Osteoblast (primary cell): ENCODE measurements at places on chromosomes 13 and 19. TPM values are rescaled to one million over a fixed set of nuclear protein-coding genes. Genes with fewer than 3 reads are reported as not detected.

DNA sequence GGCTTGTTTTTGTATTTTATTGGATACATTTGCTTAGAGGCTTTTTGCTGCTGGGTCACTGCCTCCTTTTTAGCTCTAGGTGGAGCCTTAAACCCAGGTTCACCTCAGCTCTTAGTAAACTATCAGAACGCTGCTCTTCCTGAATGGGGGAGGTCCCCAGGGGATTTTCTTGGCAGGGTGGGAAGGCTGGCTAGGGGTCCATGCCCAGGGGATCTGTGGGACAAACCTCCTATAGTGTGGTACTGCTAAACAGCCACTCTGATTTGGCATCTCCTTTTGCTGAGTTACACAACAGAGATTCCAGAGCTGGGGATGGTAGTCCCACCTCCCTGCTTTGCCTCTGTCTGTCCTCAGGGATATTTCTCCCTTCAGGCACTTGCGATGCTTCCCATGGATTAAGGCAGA lies 204.9 kb downstream of the ZIC5 start:
- no peak for DNase-seq

DNA sequence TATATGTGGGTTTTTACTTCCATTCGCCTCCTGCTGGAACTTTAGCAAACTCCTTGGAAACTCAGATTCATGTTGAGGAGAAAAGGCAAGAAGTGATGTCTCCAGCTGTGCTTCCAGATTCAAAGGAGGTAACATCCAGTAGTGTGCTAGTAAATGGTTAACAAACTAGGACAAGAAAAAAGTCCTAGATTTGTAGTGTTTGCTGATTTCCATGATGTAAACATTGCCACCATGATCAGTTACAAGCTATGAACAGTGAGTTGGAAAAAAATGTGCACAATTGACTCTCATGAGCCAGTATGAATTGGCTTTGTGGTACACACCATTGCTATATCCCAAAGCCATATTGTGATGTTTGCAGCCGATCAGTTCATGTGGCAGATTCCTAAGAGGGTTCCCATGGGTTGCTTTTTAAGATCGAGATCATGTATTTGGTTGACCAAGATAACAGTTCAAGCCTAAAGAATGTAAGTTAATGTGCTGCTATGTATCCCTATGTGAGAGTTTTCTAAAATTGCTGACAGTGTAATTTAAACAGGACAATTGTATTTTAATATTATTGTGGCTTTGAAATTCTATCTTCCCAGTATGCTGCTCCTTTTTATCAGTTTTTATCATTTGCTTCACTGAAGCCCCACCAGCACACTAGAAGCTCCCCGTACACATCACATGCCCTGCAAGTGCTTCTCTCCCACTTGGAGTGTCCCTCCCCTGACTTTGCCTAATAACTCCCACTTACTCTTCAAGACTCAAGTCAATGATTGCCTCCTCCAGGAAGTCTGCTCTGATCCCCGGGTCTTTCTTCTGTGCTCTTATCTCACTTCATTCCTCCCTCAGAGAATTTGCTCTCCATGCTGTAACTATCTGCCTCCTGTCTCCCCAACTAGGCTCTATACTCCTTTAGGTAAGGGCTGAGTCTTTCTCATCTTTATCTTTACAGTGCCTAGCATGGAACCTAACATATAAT lies 148.3 kb downstream of the RGCC start:
- no peak for DNase-seq

DNA sequence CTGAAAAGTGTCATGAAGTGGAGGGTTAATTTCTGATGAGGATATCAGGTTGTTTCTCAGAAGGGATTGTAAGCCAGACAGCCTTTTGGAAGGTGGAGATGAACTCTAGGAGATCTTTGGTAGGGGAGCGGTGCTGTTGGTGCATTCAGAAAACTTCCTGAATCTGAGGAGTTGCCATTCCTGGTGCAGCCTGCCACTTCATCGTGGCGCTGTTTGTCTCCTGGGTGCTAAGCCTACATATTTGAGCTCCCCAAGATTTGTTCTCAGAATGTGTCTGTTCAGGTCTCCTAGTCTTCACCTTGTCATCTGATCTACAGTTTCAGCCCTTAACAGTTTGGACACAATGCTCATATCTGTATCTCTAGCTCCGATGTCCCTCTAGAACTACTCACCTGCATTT lies 285.6 kb downstream of the MTUS2 start:
- DNase-seq = no peak

DNA sequence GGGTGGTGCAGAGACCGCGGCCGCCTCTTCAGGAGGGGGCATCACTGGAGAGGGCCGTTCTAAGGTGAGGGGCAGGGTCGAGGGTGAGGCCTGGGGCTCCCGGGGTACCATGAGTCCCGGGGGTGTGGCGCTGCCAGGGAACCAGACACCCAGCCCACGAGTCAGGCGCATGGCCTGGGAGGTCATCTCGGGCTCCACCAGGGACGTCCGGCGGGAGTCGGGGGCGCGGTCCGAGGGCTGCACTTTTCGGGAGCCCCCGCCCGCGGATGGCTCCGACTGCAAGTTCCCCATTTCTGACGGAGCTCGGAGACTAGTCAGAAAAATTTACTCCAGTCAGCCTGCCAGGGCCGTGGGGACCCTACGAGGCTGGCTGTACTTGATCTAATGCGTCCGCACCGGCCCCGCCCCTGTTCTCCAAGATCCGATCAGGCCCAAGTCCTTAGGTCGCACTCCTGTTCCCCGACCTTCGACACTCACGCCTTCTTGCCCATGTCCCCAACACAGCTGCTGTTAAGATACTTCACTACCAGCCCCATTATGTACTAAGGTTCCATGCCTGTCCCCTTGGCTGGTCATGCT lies 774 bp downstream of the GGN start:
- peak; percentile 93 for DNase-seq

GRCh38 chr13:59086147-59086546 lies 1077.6 kb downstream of the DIAPH3 start:
- no peak for DNase-seq

- peak; percentile 81 for DNase-seq
These were observed 13.9 kb downstream of the IGLON5 start for GRCh38 chr19:51325161-51325976.

- DNase-seq = no peak
These were observed 20.6 kb upstream of the GTF3A start for GRCh38 chr13:27403727-27404385.

GRCh38 chr19:31348481-31349159 lies 616 bp downstream of the TSHZ3 start:
- no peak for DNase-seq

DNA sequence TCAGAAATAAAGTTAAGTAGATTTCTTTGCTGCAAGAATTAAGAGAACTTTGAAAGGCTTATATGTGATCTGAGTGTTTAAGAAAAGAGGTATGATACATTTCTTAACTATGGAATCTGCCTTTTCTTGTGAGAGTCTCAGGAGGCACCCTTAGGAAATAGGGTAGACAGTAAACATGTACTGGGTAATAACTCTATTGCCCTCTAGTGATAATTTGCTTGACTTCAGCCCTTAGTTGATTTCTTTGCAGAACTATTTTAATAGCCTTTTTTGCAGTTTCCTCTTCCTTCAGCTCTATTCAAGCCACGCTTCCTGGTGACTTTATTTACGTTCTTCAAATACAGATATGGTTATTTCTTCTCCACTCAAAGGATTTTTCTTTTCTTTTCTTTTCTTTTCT lies 37.0 kb upstream of the CCNA1 start:
- DNase-seq = peak; percentile 65

Gene PAF1
- total RNA-seq = 29.3 and 29.8 TPM in 2 replicates

Gene TMEM259
- total RNA-seq = 74.0 and 84.0 TPM in 2 replicates

Gene IGFL3
- not detected in 2 replicates for total RNA-seq

Gene OR7G3
- not detected in 2 replicates for total RNA-seq
